ENCODE measurements at places on chromosomes 1 and 21. TPM values are rescaled to one million over a fixed set of nuclear protein-coding genes. Genes with fewer than 3 reads are reported as not detected.

LCE3D gene
- polyA plus RNA-seq = not detected

VSIG8 gene
- 0.56 TPM for polyA plus RNA-seq

TMPRSS3 gene
- polyA plus RNA-seq = 1.6 TPM

TCHHL1 gene
- polyA plus RNA-seq = not detected

TEX38 gene
- 0.36 TPM for polyA plus RNA-seq
